Bronchial epithelial cell (primary cell): ENCODE measurements at places on chromosomes 11 and 22. TPM values are rescaled to one million over a fixed set of nuclear protein-coding genes. Genes with fewer than 3 reads are reported as not detected.

DNA sequence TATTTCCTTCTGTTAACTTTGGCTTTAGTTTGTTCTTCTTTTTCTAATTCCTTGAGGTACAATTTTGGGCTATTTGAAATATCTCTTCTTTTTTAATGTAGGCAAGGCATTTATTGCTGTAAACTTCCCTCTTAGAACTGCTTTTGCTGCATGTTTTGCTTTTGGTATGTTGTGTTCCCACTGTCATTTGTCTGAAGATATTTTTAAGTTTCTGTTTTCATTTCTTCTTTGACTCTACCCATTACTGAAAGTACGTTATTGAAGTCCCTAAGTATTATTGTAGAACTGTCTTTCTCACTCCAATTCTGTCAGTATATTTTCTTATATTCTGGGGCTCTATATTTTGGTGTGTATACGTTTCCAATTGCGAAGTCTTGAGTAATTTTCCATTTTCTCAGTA lies 77.9 kb downstream of the KCNQ1OT1 start:
- DNase-seq = no peak

DNA sequence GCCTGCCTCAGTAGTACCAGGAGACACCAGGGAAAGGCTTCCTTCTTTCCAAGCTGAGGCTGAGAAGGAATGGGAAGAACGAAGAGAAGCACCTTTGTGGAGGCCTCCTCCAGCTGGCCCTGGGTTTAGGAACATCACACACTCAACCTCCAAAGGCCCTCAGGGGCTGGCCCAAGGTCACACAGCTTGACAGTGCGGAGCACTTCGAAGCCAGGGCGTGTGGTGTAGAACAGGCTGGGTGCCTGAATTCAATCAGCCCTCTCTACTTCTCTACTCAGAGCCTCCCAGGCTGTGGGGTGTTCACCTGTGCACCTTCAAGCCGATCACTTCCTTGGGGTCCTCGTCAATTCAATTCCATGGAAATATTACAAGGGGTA lies 727 bp upstream of the CSDC2 start:
- no peak for DNase-seq

- DNase-seq = no peak
These were observed 10.6 kb downstream of the WNT7B start for GRCh38 chr22:45966320-45966894.

DNA sequence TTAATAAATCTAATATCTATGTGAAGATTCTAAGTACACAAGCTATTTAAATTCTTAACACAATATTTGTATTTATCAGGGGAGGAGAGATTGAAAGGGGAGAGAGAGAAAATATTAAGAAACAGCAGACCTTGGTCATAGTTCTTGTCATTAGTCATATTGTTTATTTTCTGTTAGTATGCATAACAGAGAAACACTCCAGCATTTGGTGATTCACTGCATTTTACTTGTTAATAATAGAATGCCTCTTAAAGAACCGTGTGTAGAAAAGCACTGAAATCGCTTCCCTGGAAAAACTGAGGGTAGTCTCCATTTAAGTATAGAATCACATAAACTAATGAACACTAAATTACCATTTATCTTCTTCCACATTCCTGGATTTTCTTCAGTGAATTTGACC lies 122.7 kb upstream of the TRPC6 start:
- DNase-seq = peak; percentile 93

- no peak for DNase-seq
These were observed 1178.3 kb downstream of the LRRC4C start for GRCh38 chr11:40281052-40281580.

The DDI1 gene
- not detected in 2 replicates for total RNA-seq

The CARD18 gene
- total RNA-seq = 0.26 and 0.38 TPM in 2 replicates

- peak; percentile 85 for DNase-seq
These were observed 77.6 kb downstream of the PACSIN2 start for GRCh38 chr22:42937164-42937843.

The SUSD2 gene
- under 0.01 and 0.13 TPM in 2 replicates for total RNA-seq

DNA sequence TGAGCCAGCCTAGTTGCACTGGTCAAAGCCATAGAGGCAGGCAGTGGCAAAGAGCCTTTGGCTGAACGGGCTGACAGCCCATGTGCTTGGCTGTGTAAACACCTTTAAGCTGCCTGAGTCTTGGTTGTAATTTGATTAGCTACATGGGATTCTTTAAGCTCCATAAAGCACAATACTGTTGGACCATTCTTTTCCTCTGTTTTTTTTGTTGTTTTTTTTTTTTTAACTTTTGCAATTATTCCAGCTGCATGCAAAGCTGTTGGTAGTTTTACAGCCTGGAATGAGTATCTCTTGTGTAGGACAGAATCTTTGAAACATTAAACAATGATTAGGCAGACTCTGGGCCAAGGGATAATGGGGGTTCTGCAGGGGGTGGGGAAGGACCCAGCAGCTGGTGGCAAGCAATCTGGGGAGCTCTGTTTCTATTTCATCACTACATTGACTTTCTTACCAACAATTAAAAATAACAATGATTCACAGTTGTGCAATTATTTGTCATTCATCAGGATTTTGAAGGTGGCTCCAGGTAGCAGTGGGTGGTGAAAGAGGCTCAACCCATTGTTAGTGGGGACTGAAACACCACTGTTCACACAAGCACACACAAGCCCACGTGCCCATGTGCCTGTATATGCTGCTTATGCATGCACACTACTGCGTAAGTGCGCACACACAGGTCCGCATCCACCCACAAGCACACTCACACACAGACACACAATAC lies 69.5 kb upstream of the CSNK2A3 start:
- DNase-seq = peak; percentile 96

DNA sequence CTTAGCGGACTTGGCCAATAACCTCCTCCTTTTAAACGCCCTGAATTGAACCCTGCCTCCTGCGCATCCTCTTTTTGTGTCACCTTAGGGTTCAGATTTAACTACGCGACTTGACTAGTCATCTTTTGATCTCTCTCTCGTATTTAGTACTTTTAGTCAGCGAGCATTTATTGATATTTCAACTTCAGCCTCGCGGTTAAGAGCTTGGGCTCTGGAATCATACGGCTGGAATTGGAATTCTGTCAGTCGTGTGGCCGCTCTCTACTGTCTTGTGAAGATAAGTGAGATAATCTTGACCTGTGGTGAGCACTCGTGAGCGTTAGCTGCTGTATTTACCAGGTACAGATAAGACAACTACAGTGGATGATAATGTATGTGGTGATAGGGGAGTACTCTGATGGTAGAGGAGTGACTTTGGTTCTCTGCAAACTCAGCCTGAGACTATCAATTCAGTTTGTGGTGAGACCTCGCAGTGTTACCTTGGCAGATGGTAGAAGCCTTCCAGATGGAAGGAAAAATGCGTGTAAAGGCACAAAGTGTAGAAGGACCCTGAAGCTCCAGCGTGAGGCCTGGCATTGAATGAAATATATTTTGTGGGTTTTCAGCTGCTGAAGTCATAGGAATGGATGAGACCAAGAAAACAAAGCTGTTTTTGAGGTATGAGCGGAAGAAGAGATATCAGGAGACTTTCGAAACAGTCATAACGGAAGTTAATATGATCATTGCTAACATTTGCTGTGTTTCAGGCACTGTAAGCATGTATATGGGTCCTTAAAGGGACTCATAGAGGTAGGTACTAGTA lies 682 bp downstream of the ATM start:
- DNase-seq = no peak

GRCh38 chr22:21779444-21779843 lies 43.9 kb upstream of the YPEL1 start:
- DNase-seq = no peak

DNA sequence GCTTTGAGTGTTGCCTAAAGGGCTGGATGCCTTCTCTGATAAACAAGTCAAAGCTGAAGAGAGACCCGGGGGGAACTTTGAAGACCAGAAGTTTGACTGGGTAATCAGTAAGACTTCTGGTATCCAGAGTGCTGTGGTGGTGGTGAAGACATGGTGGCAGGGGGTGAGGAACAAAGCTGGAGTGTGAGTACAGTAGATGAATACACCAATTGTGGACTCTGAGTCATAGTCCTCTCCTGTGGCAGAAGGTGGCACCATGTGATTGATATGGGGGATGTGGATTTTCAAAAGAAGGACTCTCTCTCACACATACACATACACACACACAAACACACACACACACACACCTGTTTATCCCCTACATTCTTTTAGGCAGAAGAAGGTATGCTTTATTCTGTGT lies 12.3 kb downstream of the MS4A6A start:
- no peak for DNase-seq

GRCh38 chr11:131712897-131713296 lies 342.5 kb downstream of the NTM start:
- DNase-seq = no peak

DNA sequence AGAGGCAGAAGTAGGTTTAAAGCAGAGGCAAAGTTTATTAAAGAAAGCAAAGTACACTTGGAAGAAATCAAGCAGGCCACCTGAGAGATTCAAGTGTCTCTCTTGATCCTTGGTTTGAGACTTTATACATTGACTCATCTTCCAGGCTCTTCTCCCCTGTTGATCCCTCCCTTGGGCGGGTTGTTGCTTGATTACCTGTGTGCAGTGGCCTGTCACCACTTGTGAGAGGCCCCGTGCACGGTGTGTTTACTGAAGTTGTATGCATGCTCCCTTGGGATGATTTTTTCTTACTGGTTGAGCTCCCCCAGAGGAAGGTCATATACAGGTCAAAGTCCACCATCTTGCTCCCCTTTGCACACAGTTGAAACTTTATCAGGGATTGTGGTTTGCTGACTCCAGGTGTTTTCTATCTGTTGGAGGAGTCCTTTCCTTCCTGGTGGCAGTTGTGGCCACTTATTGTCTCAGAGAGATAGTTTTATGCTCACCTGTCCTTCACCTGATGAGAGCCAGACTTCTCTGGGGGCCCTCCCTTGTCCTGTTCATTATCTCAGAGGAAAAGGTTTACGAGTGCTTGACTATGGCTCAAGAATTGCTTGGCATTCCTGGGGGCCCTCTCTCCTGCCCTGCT lies 16.3 kb upstream of the RBMXL2 start:
- DNase-seq = peak; percentile 46

GRCh38 chr11:27965559-27965958 lies 142.4 kb downstream of the KIF18A start:
- DNase-seq = peak; percentile 1

The ATXN10 gene
- total RNA-seq = 69.4 and 81.9 TPM in 2 replicates

The RAG1 gene
- total RNA-seq = 1.3 and 1.7 TPM in 2 replicates

The SPDYC gene
- total RNA-seq = not detected in 2 replicates

DNA sequence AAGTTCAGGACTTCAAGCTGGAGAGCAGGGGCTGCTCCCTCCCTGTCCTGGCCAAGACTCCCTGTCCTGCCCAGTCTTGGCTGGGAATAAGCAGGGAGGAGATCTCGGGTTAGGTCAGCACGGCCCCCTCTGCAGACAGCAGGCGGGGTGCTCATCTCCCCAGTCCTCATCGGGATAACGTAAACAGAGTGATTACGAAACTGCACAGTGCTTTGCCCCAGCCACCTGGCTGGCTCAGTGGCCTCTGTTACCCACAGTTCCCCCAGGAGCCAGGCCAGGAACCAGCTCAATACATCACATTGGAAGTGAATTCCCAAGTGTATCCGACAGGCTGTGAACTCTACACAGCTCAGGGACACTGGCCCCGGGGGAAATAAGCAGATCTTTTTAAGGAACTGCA lies 42.7 kb upstream of the KCNJ11 start:
- DNase-seq = no peak

DNA sequence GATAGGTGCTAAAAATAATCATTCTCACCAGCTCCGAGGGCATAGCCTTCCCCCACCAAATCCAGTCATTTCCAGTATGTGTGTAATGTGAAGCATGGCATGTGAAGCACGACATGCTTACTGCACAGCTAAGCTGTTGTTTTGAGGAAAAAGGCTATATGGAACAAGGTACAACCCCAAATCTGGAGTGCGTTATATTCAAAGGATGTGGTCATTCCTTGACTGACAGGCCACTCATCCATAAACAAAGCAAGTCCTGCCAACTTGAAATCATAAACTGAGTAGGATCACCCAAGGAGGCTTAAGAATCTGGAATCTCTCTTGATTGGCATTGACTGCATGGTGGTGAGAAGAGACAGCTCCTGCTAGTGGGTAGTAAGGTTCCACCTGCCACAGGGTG lies 3.7 kb downstream of the MAP6 start:
- no peak for DNase-seq

- DNase-seq = peak; percentile 81
These were observed 21.0 kb downstream of the MAFF start for GRCh38 chr22:38222797-38223119.

DNA sequence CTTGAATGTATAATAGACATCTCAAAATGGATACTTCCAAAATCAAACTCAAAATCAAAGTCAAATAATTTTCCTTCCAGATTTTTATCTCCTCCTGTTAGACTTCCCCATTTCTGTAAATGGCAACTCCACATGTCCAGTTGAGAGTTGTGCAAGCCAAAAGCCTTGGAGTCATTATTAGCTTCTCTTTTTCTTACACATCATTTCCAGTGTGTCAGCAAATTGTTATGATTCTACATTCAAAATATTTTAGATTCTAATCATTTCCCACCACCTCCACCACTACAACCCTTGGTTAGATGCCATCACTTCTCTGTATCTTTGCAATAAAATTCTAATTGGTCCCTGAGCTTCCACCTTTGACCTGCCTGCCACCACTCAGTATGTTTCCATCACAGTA lies 155.7 kb downstream of the CNTN5 start:
- no peak for DNase-seq

DNA sequence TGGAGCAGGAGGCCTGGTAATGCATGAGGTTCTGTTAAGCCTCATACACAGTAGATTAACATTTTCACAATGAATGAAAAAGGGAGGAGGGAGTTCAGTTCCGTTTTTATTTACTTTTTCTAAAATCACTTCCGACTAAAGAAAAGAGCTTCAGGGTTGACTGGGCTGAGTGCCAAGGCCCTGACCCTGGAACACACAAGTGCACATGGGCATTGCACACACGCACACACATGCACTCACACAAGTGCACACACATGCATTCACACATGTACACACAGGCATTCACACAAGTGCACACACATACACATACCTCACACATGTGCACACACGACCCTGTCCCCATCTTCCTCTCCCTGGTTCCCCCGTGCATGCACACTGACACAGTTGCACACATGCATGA lies 303.3 kb downstream of the BRD1 start:
- no peak for DNase-seq

DNA sequence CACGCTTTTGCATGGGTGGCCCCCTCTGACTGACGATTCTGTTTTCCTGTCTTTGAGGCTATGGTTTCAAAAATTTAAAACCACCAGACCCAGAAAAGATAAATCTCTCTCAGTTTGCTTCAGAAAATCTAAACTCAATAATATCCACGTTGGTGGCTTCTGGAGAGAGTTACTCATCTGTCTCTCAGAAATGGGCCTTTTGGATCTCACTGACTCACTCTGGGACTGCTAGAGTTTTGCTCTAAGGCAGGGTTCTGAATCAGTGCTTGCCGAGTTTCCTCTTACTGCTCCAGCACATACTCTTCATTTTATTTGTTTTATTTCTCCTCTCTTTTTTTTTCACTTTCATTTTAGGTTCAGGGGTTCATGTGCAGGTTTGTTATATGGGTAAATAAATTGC lies 305.7 kb downstream of the BLID start:
- peak; percentile 27 for DNase-seq

DNA sequence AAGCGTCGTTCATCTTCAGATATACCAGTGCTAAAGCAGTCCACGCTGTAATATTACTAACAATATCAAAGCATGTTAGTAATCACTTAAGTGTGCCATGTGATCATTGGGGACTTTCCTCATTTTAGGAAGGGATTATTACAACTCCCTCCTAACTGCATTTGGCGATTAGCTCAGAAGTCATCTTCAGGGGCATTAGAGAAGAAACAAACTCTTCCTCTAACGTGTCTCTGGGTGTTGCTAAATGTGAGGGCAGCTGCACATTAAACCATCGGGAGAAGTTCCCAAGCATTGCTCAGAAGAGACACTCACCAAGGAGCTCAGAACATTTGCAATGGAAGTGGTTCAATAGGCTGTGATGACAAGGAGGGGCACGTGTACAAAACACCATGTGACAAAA lies 17.2 kb downstream of the TESMIN start:
- DNase-seq = no peak

GRCh38 chr11:33724644-33725035 lies 11.6 kb downstream of the CD59 start:
- no peak for DNase-seq
